HEK293T (cell line): ENCODE measurements at places on chromosomes 11 and 22.

DNA sequence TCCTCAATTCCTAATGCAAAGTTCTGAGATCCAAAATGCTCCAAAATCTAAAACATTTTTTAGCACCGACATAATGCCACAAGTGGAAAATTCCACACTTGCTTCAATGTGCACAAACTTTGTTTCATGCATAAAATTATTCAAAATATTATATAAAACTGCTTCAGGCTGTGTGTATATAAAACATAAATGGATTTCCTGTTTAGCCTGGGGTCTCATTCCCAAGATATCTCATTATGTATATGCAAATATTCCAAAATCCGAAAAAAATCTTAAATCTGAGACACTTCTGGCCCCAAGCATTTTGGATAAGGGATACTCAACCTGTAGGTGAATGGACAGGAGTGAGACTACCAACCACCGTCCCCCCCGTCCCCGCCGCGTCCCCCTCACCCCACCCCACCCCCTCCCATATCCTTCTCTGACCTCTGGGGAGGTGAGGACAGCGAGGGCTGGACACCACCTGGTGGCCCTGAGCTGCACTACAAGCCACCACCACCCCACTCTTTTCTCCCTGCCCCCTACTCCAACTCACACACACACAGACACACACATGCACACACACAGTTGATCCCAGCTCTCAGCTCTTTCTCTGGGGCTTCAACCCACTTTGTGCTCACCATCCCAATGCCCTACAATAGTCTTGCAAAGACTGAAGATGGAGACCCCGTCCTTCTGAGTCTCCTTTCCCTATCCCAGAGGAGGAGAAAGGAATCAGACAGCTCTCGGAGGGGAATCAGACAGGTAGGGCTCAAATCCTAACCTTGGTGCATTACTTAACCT, 101.0 kb downstream of the PDE2A start:
- DNase-seq, result peak; percentile 82

DNA sequence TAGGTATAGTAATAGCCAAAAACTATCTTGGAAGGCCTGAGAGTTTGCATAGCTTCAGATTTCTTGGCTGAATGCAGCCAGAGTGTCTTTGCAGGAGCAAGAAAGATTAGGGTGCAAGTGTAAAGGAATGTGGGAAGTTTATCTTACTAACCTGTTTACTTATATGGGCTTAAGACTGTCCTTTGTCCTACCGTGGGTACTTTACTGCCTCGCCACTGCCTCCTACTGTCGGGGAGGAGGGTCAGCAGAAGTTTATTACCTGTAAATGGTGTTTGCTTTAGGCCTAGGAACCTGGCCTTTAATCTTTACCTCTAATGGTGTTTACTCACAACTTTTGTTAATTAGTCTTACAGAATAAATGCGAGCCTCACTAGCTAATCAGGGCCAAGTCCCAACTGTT, 633.8 kb downstream of the DLG2 start:
- no peak for DNase-seq

DNA sequence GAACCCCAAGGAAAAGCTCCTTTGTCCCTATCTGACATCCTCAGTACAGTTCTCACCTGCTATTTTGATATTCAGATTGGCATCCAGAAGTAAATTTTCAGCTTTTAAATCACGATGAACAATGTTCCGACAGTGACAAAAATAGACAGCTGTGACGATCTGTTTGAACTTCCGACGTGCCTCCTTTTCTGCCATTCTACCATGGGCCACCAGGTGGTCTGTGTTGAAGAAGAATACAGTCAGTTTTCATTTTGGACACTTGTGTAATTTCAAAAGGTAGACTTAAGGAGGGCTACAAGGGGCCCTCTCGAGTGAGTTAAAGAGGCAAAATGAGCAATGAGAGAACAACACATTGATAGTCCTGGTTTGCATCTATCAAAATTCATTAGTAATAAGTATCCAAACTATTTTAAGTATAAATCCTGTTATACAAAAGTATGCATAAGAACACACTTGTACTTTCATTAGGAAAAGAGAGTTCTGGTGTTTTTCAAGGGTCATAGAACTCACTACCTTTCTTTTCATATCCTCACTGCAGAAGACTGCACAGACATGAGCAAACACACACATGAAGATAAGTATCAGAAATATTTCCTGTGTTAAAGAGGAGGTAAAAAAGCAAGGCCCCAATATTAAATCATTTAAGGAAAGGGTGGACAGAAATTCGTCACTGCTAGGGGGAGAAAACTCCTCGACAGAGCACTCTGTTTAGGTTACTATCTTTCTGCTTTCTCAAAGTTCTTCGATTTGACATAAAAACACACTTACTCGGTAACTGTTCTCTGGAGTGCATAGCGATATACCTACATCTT, 89.9 kb upstream of the APOA1 start:
- peak; percentile 31 for DNase-seq

DNA sequence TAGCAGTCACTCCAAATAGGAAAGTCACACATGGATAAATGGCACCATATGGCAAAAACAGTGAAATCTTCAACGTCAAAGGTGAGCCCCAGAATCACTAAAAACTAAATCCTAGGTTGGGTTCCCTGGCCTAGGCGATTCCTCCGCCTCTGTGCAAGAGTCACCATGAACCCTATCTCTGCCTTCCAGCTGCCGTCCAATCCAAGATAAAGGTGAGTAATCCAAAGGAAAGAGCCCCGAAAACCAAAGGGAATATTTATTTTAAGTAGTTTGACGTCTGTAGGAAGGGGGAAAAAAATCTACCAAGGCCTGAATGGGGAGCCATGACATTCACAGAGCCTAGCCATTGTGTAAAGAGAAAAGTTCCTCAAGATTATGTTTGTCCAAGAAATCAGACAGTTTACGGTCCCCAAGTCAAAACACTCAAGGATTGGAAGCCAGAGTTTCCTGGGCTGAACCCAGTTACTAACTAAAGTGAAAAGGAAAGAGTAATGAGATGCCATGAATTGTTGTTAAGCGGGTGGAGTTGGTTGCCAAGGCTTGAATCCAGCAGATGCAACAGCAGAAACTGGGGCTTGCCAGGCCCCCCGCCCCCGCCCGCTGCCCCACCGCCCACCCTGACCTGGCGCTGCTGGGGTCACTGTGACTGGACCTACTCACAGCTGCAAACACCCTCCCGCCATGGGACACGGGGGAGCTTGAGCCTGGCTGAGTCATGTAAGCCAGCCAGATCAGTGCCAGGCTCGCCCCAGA, 39.7 kb upstream of the ETS1 start:
- DNase-seq, result no peak

DNA sequence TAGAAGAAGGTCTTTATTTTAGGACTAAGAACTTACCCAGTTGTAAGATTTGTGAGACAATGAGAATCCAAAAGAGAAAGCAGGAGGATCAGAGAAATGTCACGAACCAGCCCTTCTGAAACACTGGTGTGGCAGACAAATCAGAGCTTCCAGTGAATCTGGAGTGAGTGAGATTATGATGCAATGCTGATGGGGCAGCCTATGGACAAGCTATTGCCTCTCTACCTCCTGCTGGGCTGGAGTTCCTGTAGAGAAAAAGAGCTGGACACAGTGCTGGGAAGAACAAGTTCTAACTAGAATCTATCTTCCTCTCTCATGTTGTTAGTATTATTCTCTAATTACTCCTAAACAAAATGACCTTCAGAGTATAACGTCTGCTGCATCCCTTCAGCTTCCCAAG, 12.0 kb upstream of the ANO3 start:
- peak; percentile 34 for DNase-seq

GRCh38 chr22:43094085-43094484, 4.9 kb upstream of the TTLL1 start:
- no peak for DNase-seq

- DNase-seq, result no peak
Measured at GRCh38 chr22:37381489-37381888, 45.8 kb downstream of the ELFN2 start.

DNA sequence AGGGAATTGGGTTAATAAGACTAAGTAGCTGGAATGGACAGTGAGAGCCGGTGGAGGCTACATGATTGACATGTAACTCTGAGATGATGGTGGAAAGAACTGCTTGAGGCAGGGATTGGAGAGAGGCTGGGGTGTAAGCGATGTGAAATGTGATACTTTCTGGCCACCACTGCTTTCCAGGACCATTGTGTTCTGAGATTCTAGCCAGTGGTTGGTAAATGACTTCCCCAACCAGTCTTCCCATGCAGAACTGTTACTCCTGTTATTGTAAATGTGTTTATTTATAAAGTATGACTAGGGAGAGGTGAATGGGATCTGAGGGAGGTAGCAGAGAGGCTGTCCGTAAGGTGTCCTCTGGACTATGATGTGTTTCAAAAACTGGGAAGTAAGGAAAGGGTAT, 18.1 kb downstream of the EXT2 start:
- DNase-seq, result no peak

DNA sequence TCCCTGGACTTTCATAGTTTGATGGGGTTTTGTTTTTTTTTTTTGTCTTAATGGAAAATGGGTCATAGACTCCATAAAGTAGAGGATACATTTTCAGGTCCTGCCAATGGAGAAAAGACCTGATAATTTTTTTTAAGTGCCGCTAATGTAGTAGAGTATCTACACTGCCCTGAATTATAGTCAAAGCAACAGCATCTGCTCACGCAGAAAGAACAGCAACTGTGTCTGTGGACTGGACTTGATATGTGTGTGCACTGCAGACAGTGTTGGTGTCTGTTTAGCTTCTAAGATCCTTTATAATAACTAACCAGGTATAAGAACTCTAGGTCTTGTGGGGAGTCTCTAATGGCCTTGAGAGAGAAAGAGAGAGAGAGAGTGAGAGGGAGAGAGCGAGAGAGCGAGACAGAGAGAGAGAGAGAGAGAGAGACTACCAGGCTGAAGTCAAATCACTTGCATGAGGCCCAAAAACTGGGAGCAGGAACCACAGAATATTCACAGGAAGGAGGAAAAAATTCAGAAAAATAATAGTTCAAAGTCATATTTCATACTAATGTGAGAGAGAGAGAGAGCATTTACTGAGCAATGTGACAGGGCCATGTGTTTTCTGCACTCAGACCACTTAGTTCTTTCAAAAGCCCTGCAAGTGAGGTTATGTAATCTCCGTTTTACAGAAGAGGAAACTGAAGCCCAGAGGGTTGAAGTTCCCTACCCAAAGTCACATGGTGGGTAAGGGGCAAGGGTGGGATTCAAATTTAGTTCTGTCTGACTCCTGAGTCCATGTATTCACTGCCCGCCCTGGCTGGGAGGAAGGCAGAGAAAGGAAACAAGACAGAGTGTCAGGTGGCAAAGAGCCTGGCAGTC, 8.6 kb upstream of the MIAT start:
- no peak for DNase-seq

GRCh38 chr11:12099132-12099873, 11.1 kb upstream of the MICAL2 start:
- DNase-seq, result no peak

DNA sequence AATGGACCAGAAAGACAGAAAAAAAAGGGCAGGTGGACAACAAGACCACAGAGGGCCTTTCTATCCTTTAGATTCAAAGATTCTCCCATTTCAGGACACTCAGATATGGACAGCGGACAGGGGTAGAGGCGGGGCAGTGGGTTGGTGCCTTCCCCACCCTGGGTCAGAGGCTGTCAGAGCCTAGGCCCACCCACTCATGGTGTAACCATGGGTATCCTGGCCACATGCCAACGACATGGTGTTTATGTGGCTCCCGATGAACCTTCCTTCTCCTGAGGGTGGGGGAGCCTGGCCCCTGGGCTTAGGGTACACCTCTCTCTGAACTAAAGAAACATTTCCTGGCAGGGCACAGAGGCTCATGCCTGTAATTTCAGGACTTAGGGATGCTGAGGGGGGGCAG, 14.3 kb upstream of the P2RY2 start:
- no peak for DNase-seq

DNA sequence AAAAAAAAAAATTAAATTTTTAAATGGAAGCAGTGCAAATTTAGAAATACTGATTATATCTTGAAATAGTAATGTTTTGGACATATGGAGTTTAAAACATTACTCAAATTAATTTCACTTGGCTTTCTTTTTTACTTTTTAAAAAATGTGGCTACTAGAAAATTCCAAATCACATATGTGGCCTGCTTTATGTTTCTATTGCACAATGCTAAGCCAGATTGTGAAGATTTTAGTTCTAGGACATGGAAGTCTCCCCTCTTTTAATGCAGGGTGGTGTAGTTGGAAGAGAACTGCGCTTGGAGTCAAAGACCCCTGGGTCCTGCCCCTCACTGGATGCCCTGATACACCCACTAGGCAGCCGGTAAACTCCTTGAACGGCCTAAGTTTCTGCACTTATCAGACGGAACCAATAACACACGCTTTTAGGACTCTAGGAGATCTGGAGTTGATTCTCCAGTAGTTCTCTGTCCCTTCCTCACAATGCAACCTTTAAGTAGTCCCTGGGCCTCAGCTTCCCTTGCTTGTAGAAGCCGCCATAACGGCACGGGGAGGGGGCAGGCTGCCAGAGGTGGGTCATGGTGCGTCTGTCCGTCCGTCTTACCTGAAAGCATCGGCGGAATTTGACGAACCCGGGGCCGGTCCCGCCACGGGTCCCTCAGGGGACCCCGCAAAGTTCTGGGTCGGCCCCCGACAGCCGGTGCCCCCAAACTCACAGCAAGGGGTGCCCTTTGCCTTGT, 505 bp downstream of the FAM227A start:
- DNase-seq, result peak; percentile 34

DNA sequence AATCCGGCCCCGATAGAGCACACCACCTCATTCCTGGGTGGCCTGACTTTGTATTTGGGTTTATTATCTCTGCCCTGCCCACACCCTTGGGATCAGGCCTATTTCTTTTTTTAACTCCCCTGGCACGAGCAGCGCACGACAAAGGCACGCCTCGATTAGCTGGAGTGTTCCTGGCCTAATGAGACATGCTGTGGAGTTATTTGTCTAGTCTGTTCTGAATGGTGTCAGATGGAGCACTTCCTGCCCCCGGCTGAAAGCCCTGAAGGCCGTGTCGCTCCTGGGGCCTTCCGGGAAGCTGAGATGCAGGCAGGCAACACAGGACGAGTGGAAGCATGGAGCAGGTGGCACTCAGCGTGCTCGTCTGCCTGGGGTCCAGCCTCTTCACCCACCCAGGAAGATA, 47.1 kb downstream of the LARGE1 start:
- DNase-seq, result no peak

GRCh38 chr11:115676206-115676605, 172.0 kb upstream of the CADM1 start:
- DNase-seq, result no peak

DNA sequence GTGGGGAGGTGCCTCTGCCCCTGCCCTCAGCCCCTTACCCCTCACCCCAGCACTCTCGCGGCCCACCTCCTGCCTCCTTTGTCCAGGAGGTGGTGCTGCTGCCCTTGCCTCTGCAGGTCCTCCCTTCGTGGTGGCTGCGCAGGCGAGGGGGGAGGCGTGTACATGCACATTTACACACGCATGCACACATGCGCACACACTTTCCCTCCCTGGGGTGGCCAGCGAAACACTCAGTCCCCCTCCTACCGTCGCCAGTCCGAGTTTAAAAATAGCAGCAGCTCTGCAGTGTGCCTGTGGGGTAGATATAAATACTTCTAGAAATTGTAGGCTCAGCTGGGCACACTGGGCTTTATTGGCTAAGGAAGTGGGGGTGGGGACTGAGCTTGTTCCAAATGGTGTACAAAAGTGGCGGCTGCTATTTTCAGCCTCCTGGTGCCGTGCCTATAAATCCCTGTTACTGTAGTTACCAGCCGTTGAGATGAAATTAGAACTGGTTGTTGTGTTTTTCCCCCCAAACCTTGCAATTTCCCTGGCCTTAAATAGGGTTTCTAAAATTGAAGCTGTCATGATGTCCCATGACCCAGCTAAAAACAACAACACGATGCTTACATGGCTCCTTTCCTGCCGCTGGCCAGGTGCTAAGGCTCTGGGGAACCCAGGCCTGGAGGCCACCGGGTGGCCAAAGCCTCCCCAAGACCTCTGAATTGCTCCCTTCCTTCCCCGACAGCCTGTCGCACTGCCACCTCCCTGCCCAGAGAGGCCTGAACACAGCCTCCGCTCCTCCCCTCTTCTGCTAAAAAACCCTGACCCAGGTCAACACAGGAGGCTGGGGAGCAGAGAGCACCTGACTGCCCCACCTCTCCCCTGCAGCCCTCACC, 12.4 kb downstream of the PICK1 start:
- DNase-seq, result no peak
